SIG-M5 (cell line): ENCODE measurements at places on chromosomes 2 and 18.

GRCh38 chr2:16638946-16639345 lies 26.7 kb downstream of the CYRIA start:
- no peak for DNase-seq

- DNase-seq = no peak
These were observed 25.9 kb downstream of the VIL1 start for GRCh38 chr2:218444692-218445357.

- peak; percentile 5 for DNase-seq
These were observed 17.1 kb upstream of the ZNF236 start for GRCh38 chr18:76805221-76805620.

DNA sequence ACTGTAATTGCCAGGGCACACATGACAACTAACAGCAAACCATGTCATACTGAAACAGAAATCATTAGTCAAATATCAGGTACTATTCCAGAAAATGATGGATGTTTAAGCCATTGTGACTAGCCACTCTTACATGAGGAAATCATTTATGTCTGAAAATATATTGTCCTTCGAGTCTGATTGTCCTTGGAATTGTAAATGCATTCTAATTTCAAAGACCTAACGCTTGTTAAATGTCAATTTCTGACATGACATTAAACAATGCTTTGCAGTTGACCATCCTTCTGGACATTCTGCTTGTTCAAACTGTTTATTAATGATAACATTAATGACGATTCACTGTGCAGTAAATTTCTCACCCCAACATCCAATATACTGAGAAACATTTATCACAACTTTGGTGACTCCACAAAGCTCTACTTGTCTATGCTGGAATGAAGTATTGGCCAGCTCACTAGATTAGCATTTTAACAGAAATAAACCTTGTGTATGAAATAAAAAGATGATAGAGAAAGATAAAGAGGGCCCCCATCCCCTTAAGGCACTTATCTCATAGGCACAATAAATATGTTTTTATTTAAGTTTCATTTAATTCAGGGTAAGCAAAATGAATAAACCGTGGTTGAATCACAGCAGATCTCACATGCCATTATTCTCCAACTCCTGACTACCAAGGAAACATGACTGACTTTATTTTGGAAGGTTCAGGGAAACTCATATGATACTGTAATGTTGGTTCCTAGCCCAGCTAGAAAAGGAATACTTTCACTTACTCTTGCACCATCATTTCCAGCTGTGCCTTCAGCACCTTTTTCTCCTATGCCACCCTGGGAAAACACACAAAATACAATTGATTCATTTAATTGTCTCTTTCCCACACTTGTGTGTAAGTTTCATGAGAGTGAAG lies 82.3 kb downstream of the COL3A1 start:
- no peak for DNase-seq

GRCh38 chr2:125471963-125472362 lies 1184.0 kb upstream of the GYPC start:
- DNase-seq = no peak

DNA sequence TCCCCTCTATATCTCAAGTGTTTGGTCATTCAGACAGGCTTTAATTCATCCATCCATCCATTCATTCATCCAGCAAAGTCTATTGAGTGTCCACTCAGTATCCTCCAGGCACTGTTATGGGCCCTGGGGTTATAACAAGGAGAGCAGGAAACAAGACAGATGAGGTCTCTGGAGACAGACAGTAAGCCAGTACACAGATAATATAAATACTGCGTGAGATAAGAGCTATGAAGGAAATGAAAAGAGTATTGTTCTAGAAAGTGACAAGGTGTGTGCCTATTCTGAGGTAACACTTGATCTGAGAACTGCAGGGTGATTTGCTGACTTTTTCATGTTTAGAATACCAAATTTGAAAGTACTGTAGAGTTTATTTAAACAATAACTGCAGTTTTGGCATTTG lies 98.3 kb downstream of the OSBPL6 start:
- no peak for DNase-seq

DNA sequence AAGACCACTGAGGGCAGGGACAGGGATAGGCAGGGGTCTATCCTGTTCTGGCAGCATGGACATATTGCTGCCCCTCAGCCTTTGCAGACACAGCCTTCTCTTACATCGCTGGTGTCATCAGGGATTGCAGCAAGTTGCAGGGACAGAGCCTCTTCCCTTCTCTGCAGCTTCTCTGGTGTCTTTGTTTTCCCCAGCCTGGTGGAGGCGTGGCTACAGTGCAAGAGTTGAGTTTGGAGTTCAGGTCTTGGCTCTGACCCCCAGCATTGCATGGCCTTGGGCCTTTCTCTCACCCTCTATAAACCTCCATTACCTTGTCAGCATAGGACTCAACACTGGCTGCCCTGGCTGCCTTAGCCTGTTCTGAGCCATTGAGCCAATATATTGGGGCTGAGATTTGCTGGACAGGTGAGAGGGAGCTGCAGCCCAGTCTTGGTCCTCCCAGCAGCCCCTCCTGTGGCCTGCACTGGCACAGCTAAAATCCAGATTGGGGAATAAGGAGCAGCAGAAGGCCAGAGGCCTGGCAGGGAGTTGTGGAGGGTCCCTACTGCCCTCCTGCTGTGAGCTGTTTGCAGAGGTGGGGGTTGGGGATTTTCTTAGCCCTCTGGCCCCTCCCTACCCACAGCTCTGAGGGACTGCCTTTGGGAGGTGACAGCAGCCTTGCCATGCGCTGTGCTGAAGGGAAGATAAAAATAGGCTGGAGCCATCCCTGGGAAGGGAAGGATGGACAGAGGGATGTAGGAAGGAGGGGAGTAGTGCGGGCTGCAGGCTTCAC lies 22.8 kb downstream of the EHD3 start:
- no peak for DNase-seq

DNA sequence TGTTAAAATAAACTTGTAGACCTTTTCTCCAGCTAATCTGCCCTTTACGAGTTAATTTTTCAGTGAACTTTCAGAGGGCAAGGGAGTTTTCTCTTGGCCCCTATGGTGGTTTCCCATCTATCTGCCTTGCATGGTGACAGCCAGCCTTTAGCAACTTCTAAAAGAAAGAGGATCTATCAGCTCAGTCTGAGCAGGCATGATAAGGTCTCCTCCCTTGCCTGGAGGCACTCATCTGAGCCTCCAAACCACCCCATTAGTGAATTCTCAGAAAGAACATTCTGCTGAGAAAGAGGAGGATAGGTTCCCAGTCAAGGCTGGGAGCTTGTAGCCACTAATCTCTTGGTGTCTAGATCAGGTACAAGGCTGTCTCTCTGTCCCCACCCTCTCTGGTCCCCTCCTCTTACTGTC lies 10.7 kb upstream of the GYPC start:
- no peak for DNase-seq

- no peak for DNase-seq
These were observed 234.0 kb downstream of the EPHA4 start for GRCh38 chr2:221337957-221338685.

DNA sequence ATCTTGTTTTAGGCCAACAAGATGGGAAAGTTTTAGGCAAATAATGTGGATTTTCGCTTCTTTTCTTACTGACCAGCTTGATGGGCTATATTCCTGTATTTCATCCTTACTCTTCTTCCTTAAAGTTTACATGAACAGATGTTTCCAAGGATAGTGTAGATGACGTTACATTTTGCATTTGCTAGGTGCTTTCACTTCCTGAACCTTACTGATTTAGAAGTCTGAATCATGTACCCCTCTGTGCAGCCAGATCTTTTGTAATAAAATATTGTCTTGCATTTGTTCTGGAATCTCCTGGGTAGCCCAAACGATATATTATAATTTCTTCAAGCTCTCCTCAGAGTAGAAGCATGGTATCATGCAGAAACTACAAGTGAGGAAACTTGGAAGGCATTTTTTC lies 93.4 kb downstream of the CALCRL start:
- DNase-seq = no peak

DNA sequence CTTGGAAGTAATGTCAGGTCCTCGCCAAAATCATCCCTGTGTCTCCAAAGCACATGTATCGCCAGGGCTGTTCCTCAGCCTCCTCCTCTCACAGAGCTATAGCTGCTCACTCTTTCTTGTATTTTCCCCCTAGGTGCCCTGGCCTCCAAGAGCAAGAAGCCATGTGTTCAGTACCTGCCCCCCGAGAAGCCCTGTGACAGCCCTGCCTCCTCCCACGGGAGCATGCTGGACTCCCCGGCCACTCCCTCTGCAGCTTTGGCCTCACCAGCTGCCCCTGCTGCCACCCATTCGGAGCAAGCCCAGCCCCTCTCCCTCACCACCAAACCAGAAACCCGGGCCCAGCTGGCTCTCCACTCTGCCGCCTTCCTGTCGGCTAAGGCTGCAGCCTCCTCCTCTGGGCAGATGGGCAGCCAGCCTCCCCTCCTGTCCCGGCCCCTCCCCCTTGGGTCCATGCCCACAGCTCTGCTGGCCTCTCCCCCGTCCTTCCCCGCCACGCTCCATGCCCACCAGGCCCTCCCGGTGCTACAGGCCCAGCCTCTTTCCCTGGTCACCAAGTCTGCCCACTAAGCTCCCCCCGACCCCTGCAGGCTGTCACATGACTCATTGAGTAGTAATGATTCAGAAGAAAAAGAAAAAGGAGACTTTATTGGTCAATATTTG lies 18.8 kb downstream of the TGOLN2 start:
- DNase-seq = no peak

- no peak for DNase-seq
These were observed 100.3 kb upstream of the OTOS start for GRCh38 chr2:240240781-240241180.

GRCh38 chr18:23183411-23184150 lies 48.3 kb downstream of the CABLES1 start:
- DNase-seq = no peak

DNA sequence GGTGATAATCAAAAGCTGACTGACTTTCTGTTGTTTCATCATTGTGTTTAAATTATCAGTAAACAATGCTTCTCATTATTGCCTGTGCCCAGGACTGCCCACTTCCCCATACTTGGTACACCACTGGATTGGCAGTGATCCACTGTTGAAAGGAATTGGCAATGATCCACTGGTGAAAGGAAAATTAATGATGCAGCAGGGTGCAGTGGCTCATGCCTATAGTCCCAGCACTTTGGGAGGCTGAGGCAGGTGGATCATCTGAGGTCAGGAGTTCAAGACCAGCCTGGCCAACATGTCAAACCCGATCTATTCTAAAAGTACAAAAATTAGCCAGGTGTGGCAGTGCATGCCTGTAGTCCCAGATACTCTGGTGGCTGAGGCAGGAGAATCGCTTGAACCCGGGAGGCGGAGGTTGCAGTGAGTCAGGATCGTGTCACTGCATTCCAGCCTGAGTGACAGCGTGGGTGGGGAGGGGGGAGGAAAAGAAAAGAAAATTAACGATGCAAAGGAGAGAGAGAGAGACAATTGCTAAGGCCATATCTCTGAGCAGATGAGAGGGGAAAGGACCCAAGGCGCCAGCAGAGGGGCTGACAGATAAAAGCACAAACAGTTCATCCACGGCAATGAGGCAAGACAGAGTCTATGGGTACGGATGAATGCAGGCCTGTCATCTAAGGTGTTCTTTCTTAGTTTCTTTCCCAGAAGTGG lies 10.2 kb upstream of the GTF2A1L start:
- DNase-seq = no peak

DNA sequence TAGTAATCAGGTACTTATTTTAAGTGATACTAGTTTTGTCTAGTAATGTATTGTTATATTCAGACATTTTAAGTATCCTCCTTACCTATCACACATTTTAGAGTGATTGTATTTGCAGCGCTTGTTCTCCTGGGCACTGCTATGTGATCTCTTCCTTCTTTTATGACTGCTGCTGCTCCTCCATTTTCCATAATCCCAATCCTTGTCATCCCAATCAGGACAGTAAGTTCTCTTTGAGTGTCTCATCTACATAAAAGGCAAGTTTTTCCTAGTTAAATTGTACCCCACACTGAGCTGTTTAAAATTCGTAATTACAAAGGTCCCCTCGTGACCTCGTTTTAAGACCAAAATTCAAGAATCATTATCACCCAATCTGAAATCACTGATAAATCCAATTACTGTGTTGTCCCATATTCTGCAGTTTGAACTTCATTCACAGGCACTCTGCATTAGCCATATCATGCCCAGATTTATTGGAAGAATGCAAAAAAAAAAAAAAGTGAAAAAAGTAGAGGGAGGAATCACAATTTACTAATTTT lies 2.8 kb downstream of the CLK1 start:
- DNase-seq = no peak

- no peak for DNase-seq
These were observed 63.3 kb downstream of the TGOLN2 start for GRCh38 chr2:85264471-85264870.

DNA sequence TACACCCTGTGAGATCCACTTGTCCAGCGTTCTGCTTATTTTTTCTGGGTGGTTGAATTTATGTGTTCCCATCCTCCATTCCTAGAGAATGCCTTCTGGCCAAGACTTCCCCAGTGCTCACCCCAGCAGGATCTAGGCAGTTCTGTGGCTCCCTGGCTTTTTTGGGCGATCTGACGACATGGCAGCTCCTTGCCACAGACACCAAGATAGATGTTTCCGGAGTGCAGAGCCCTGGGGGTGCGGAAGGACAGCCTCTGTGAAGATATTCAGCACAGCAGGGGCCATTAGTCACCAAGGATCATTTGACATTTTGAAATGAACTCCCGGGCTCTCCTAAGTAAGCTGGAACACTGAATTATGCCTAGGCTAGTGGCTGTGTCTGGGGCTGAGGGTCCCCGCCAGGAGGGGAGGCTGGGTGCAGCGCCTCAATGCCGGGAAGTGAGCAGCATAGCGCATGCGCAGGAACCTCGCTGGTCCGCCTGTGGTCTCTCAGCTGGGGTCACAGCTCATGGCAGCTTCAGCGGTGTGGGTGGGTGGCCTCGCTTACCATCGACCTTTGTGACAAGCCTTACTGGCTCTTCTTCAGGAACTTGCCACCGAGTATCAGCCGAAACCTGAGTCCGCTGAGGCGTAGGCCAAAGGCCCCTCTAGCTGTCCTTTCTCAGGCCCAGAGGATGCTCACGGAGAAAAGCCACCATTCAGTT lies 60.3 kb downstream of the MEX3C start:
- DNase-seq = no peak

DNA sequence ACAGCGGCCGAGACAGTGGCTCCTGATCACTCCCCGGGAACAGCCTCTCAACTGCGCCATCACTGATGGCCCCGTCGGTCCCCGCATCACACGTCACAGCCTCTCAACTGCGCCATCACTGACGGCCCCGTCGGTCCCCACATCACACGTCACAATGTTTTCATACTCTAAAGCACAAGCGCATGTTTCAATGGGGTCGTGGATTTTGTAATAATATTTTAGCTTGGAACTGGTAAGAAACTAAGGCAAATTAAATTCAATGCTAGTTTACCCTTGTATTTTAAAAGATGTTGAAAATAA lies 44.2 kb upstream of the CTDP1 start:
- DNase-seq = no peak

- no peak for DNase-seq
These were observed 160.1 kb downstream of the GFPT1 start for GRCh38 chr2:69226903-69227302.
